NCI-H1694 treated with DMSO at 0.1 percent for 48 hours (cell line): ENCODE measurements at places on chromosomes 1 and 21.

DNA sequence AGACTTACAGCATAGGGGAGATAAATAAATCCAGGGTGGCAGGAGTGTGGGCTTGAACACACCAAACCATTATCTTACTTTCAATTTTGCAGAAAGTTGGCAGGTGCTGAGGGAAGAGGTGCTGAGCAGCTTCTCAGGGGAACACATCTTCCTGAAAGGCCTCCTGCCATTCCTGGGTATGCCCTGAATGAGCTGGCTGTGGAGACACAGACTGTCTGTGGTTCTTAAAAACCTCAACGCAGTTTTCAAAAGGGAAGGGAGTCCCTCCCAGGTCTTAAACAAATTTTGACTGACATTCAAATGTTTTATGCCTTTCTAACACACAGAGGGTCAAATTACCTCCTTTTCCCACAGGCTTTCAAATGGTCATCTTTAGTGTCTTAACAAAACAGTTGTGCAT, 166.9 kb downstream of the TNFSF18 start:
- DNase-seq: no peak

- DNase-seq: no peak
These were observed 10.2 kb upstream of the CDC42BPA start for GRCh38 chr1:227328405-227329019.

GRCh38 chr1:161121834-161122233, 3.9 kb downstream of the NIT1 start:
- DNase-seq: no peak

DNA sequence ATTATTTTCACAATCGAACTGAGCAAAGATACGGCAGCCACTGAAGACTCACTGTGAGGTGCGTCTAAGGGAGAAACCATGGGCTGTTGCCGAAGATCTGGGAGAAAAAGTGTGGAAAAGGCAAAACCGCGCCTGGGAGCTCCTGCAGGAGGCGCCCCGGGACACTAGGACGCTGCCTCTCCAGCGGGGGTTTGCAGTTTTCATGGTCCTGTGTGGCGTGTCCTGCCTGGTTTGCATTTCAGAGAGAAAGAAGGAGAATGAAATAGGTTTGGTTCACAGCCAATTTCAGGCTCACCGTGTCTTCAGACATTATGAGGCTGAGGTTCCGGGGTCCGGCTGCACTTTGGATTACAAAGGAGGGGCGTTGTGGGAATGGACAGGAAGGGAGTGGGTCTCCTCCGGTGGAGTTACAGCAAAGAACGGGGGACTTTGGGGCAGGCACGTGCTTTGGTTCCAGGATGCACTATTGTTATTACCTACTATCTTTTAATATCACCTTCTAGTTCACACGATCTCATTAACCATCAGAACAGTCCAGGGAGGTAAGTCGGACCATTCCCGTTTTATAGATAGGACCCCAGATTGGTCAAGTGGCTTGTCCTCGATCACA, 179.8 kb downstream of the DYRK1A start:
- no peak for DNase-seq

DNA sequence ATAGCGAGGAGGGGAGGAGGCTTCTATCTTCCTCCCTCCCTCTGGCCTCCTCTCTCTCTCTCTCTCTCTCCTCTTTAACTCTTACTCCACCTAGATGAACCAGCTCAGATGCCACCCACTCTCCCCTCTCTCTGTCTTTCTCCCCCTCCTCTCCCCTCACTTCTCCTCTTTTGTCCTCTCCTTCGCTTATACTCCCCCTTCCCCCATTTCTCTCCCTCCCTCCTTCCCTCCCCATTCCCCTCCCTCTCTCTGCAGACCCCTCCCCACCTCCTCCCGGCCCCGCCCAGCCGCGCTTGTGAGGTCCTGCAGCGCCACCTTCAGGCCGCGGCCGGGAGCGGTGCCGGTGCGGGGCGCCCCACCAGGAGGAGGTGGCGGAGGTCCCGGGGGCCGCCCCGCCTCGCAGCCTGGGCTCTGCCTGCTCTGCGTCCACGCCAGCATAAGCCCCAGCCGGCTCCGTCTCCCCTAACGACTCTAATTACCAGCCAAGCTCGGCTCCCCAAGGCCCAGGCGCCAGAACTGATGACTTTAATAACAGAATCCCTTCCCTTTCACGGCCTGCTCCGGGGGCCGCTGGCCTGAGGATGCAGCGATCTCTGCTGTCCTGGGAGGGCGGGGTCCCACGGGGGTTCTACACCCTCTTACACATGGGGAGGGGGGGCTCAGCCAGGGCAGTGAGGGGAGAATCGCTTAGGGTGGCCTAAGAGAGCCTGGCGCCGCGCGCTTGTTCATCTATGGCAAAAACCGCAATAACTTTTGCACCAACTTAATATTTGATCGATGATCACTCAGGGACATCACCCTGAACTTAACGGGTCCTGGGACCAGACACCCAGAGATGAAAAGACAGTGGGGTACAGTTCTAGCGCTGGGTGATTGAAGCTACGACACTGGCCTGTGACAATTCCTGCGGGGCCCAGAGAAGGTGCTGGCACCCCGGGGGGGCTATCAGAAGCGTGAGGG, 637.3 kb downstream of the MATN1 start:
- peak; percentile 44 for DNase-seq

- DNase-seq: no peak
These were observed 153.4 kb downstream of the LIPI start for GRCh38 chr21:14057313-14057712.

DNA sequence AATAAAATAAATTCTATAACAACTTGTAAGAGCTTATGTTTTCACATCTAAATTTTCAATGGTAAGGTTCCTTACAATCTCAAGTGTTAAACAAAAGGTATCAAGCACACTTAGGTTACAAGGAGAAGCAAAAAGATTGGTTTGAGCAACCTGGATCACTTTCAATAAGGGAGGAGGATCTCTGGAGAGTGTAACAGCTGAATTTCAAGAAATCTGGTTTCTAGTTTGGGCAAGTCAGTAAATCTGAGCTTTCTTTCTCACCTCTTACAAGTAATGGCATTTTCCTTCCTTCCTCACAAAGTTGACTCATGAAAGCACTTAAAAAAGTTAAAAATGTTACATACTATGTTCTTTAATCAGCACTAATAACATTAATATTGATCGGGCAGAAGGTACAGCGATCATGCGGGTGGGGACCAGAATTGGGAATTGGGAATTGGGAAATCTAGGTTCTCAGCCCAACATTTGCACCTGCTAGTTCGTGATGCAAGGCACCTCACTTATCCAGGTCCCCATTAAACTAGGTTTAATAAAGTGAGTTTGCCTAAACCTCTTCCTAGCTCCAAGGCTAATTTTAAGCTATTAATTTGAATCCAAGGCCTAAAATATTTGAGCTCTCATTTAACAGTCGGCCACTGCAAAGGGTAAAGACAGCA, 3.1 kb downstream of the NUCKS1 start:
- no peak for DNase-seq

GRCh38 chr1:151192047-151192446, 2.0 kb upstream of the VPS72 start:
- DNase-seq: no peak
